ENCODE measurements at places on chromosomes 3 and 15. TPM values are rescaled to one million over a fixed set of nuclear protein-coding genes. Genes with fewer than 3 reads are reported as not detected.

The CLDN16 gene
- total RNA-seq = not detected

DNA sequence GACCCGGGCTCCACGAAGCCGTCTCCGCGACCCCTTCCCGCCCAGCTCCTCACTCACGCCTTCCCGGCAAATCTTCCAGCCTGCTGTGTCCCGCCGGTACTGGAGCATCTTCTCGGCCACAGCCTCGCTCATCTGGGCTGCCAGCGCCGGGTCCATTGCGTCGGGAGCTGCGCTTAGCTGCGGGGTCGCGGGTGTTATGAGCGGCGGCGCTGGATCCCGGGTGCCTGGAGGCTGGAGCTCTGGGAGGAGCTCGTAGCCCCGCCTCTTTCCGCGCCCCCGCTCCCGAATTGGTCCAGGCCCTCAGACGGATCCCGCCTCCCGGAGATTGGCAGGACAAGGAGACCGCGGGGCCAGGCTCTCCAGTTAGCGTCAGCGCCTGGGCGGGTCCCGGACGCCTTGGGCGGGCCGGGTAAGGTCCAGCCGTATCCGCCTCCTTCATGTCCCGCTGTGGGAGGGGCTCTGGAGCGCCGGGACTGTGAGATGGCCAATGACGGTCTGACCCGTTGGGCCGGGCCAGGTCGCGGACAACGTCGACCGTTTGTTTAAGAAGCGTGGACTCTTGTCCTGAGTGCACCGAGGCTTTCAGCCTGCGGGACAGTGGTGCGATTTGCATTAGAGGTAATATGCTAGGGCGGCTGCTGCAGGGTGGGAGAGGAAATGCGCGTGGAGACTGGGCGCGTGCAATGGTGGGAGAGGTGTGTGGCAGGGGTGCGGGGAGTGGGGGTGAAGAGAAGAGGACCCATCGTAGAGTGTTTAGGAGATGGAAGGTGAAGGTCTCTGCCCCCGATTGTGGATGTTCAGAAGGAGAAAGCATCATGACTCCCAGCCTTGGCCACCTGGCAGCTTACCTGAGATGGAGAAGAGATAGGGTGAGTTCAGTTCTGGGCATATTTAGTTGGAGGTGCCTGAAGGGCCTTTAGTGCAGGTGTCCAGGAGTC is at the start of gene STARD5:
STARD5 (minus strand) TSS at position 198 of the 938 bp plus-strand sequence; CDS start at position 156, 42 bp downstream.
- DNase-seq = peak; percentile 98
- H3K36me3 ChIP-seq = peaks cover 8% of the 10 kb centered on the region
- peaks cover 29% of the 10 kb centered on the region for H3K4me1 ChIP-seq
- peak within 1 kb of the TSS; percentile 85 for H3K4me3 ChIP-seq
- H3K27ac ChIP-seq = peak within 1 kb of the TSS; percentile 78

- no peaks in the 10 kb centered on the region for H3K36me3 ChIP-seq
- no peak overlapping the region for H3K27ac ChIP-seq
- H3K4me3 ChIP-seq = no peak overlapping the region
Observed at GRCh38 chr15:79820820-79821219, 76.0 kb downstream of the MTHFS start.

DNA sequence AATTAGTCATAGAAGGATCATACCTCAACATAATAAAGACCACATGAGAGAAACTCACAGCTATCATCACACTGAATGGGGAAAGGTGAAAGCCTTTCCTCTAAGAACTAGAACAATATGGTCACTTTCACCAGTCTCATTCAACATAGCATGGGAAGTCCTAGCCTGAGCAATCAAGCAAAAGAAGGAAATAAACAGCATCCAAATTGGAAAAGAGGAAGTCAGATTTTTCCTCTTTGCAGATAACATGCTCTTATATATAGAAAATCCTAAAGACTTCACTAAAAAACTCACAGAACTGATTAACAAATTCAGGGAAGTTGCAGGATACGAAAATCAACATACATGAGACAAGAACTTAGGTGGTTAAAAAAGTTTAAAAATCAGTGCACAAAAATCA is 24.7 kb downstream of the MAP3K13 start:
- H3K27me3 ChIP-seq = peaks cover 4% of the 10 kb centered on the region
- H3K4me3 ChIP-seq = no peak overlapping the region
- H3K36me3 ChIP-seq = peaks cover 1% of the 10 kb centered on the region
- H3K27ac ChIP-seq = no peak overlapping the region

- H3K27me3 ChIP-seq = no peaks in the 10 kb centered on the region
- no peak overlapping the region for H3K4me3 ChIP-seq
- no peak for DNase-seq
- H3K4me1 ChIP-seq = peaks cover 4% of the 10 kb centered on the region
- H3K36me3 ChIP-seq = no peaks in the 10 kb centered on the region
Observed at GRCh38 chr3:11436775-11437174, 164.6 kb downstream of the ATG7 start.

DNA sequence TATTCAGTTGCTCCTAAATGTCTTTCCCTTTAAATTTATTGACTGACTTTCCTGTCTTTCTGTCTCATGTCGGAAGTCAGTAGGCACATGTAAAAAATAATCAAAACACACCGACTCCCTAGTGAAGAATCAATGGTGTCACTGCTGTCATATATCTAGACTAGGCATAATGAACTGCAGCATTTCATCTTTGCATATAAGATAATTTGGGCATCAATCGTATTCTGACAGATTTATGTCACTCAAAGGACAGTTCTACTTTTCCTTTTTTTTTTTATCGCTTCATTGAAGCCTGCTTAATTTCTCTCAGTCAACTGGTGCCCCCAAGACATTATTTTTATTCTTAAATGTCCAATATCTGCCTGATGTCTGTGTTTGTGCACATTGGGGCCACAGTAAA is 206.3 kb downstream of the MEIS2 start:
- H3K4me3 ChIP-seq = no peak overlapping the region
- H3K36me3 ChIP-seq = no peaks in the 10 kb centered on the region
- no peaks in the 10 kb centered on the region for H3K4me1 ChIP-seq
- H3K27me3 ChIP-seq = peaks cover 23% of the 10 kb centered on the region

- peaks cover 5% of the 10 kb centered on the region for H3K4me1 ChIP-seq
- no peak overlapping the region for H3K4me3 ChIP-seq
- no peak overlapping the region for H3K27ac ChIP-seq
- no peaks in the 10 kb centered on the region for H3K36me3 ChIP-seq
- peaks cover 13% of the 10 kb centered on the region for H3K27me3 ChIP-seq
- no peak for DNase-seq
Observed at GRCh38 chr3:141356046-141356445, 12.3 kb upstream of the ZBTB38 start.

All from activated CD8-positive, alpha-beta memory T cell treated with anti-CD3 and anti-CD28 coated beads, Interleukin-2, amount 10 ng/mL, durations not matched to agents 7 days and 5 days (primary cell).